ENCODE measurements at places on chromosomes 6 and 20. TPM values are rescaled to one million over a fixed set of nuclear protein-coding genes. Genes with fewer than 3 reads are reported as not detected.

DNA sequence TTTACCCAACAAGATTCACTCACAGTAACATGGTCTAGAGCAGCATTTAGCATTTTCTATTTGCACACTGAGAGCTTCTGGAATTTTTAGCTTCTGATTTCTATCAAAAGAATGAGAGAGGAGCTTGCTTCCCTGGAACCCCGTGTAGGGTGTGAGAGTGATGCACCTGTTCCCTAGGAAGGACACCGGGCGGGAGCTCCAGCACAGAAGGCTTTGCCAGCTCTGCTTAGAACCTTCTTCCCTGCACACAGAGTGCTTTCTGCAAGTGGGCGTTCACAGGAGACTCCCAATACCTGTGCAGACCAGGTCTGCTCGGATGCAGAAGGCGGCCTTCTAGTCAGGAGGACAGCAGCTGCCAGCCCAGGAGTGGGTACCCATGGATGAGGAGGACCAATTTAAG is 217.3 kb downstream of the TBXT start:
- DNase-seq = no peak

- no peak for DNase-seq
Observed at GRCh38 chr6:5399391-5399790, 138.1 kb downstream of the FARS2 start.

DNA sequence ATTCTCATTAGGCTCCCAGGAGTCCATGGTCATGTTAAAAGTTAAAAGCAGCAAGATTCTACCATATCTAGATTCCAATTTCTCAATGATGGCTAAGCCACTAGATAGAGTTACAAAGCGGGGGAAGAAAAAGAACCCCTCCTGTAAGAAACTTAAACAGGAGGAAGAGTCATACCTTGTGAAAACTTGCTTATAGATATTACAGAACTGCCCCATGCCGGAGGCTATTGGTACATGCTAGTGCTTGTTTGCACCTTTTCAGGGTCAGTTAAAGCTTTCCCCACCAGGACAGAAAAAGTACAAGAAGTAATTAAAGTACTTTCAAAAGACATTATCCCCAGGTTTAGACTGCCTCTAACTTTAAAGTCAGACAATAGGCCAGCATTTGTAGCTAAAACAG is 15.5 kb upstream of the GSTA3 start:
- no peak for DNase-seq

DNA sequence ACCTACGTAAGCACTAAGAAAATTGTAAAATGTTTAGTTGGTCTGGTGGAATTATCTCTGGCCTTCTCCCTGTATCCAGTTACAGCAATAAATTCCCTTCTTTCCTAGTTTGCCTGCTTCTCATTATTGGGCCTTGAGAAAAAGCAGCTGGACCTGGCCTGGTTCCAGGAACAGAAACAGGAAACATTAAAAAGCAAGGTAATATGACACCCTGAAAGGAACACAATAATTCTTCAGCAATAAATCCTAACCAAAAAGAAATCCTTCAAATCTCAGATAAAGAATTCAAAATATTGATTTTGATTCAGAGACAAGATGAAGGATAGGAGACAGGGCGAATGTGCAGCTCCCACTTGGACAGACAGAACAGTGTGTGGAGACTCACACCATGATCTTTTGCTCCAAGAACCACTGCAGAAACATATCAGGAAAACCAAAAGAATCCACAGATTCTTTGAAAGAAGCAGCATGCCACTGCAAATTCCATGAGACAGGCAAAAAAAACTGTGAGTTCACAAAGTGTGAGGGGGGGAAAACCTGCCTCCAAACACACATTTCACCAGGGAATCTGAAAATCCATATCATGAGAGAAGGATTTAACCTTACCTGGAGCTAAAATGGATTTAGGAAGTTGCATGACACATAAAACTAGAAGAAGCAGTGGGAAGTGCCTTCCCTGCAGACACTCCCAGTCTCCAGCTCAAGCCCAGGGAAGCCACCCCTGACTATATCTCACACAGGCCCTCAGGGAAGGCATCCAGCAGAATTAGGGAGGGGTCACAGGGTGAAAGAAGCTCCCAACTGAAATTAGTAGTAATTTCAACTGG is 28.9 kb downstream of the TREM1 start:
- no peak for DNase-seq

- no peak for DNase-seq
Observed at GRCh38 chr6:31131595-31131994, 7.3 kb downstream of the PSORS1C2 start.

DNA sequence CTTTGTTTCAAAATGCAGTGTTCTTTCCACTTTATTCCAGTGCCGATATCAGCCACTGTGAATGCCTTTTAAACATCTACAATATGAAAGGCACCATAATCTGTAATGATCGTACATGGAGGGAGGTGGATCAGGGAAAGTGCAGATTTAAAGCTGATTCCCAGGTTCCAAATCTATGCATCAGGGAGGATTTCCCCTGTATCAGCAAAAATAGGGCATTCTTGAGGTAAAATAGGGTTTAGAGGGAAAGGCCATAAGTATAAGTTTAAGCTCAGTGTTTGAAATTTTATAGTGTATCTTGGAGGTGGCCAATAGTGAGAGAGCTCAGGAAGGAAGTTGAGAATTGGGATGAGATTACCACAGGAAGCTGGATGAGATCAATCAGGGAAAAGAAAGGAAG is 289.7 kb upstream of the ID4 start:
- DNase-seq = no peak

DNA sequence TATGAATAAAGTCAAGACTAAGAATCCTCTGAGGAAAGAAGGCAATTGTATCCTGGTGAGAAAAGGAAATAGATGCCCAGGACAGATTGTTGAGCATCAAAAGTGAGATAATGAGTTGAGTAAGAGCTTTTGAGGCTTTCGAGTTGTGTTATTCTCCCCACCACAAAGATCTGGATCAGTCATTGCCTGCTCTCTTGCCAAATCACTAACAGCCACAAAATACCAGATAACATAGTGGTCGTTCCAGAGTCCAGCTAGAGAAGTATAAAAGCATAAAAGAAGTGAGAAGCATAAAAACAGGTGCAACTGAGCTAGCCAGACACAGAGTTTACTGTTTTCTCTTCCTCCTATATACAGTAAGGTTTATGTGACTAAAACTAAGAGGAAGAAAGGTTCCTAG is 4.9 kb downstream of the SPINT4 start:
- DNase-seq = no peak

DNA sequence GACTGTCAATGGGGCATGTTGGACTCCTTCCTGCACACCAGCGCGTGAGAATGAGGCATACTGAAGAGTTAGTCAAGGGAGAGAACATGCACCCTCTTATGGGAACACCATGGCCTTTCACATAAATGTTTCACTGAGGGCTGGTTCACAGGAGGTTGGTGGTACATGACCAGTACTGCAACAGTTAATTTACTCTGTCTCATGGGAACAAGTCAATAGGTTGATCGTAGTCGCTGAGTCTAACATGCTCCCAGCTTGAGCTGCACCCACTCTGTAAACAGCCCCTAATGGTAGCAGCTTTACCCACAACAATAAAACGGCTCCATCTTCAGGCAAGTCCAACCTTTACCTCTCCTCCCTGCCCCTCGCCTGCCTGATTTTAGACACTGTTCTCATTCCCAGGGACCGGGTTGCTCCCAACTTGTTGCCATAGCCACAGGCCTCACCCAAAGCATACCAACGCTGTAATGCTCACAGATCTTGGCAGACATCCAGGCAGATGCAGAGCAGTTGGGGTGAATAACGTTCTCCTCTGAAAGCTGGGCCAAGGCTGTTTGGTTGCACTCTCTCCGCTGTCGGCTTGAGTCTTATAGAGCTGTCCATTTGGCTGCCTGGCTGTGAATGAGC is 111.3 kb downstream of the LY86 start:
- no peak for DNase-seq

DNA sequence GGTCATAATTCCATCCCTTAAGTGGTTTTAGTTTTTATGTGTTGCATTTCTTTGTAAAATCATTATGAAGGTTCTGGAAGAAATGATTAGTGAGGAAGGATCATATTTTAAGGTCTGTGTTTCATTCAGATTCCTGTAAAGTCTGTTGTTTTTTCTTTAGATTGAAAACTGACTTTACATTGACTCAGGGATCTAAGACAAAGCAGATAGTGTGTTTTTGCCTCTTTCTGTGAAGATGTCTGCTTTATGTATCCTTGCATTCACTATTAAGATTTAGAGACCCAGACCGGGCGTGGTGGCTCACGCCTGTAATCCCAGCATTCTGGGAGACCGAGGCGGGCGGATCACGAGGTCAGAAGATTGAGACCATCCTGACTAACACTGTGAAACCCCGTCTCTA is 225.7 kb downstream of the SAMD5 start:
- no peak for DNase-seq

DNA sequence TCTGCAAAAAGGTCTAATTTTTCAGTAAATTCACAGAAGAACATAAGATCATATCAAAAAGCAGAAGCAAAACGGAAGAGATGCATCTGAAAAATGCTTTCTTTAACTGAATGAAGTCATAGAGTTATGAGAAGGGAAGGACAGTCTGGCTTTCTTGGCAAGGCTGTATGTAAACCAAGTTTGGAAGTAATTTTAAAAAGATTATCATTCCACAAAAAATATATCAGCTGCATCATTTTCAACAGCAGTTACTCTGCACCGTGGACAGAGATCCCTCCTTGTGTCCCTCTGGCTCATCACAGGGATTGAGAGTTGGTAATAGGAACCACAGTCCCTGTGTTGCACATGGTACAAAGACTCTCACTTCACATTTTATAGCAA is 258.5 kb downstream of the HIVEP2 start:
- no peak for DNase-seq

GRCh38 chr20:19913927-19914614 is 103.1 kb upstream of the NAA20 start:
- DNase-seq = no peak

DNA sequence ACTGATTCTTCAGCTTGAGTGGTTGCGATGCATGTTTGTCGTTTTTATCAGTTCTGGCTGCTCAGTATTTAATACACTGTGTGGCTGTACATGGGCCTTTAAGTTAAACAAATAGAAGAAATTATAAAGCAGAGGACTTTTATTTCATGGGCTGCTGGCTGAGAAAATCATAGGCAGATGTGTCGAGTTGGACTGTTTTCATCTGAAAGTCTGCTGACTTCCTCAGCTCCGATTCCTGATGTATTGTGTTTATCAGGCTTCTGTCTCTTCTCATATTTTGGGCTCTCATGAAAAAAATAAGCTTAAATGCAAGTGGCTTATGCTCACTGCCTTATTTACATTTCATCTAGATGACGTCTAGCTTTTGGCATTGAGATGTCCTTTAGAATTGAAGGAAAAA is 129.5 kb upstream of the GGTLC1 start:
- DNase-seq = no peak

DNA sequence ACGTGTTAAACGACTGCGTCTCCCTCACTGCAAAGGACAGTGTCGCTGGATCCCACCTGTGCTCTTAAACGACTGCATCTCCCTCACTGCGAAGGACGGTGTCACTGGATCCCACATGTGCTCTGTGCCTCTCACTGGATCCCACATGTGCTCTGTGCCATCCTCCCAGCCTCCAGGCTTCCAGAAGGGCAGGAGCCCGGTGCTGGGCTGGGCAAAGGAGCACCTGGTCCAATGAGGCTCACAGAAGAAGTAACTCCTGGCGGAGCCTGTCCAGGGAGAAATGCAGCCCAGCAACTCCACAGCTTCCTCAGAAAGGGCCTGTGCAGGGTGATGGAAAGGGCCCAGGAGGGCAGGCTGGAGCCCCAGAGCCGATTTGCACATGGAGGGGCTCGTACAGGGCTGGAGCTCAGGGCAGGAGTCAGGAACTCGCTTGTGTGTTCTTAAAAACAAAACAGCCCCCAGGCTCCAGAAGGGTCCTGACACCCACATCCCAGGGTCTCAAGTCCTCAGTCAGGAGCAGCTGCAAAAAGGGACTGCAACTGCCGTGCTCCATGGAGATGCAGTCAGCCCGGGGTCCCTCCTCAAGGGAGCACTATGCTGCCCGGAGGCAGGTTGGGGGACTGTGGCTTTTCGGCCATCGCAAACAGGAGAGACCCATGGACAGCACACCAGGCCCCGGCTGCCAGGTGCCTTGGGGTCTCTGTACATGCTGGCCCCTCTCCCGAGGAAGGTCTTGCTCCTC is 52.7 kb downstream of the DLL1 start:
- no peak for DNase-seq

DNA sequence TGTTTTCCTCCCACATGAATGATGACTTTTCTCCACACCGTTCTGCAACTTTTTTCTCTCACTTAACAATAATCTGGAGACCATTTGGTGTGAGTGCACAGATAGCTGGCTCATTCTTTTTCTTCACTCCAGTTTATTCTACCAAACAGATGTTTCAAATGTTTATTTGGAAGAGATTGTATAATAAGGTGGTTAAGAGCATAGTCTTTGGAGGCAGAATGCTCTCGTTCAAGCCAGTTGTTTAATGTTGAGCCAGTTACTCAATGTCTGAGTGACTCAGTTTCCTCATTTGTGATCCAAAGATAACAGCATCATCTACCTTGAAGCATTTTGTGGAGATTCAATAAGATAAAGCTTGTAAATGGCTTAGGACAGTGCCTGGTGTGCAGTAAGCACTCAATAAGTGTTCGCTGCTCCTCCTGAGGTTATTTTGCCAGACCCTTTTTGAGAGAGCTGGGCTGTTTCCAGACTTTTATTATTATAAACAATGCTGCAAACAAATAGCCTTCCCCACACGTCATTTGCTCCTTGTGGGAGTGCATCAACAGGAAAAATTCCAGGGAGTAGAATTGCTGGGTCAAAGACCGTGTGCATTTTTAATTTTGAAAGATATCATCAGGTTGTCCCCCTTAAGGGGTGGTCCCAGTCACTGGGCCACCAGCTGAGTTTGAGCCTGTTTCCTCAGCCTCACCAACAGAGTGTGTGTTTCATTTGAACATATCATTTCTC is 70.6 kb downstream of the VEGFA start:
- DNase-seq = no peak

DNA sequence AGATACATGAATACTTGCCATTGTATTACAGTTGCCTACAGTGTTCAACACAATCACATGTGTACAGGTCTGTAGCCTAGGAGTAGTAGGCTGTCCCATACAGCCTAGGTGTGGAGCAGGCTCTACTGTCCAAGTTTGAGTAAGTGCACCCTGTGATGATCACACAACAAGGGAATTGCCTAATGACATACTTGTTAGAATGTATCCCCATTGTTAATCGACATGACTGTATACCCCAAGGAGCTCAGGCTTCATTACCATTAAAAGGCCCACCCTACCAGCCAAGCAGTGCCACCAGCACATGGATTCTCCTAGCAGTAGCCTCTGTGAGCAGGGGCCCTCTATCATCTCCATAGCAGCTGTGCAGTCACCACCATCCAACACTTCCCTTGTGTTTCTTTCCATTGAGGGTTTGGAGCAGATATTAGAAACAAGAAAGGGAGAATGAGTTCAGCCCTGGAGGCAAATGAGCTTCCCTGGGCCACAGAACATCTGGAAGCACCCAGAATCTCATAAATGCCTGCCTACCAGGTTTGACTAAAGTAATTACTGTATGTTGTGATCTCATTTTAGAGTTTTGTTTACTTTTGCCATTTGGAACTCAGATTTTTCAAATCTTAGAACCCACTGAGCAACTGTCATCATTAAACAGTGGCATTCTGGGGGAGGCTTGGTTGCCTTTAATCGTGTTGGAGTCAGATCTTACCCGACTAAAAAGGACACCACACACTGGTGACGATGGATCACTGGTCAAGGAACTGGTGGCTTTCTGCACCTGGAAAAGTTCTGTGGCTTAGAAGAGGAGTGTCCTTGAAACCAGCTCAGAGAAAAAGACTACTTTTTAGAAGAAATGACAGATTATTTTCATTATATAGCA is 104.9 kb downstream of the TULP4 start:
- DNase-seq = no peak

Gene HCK
- total RNA-seq = 0.61 TPM

Gene TMC2
- total RNA-seq = not detected

Gene ADGB
- total RNA-seq = not detected

Gene MYCT1
- total RNA-seq = not detected

Gene SLC44A4
- not detected for total RNA-seq

Gene COL12A1
- not detected for total RNA-seq

Gene BACH2
- total RNA-seq = 61.7 TPM

Gene RAET1E
- not detected for total RNA-seq
